Lung (tissue), 17 donors: ENCODE measurements at places on chromosomes 5 and 9. TPM values are rescaled to one million over a fixed set of nuclear protein-coding genes. Genes with fewer than 3 reads are reported as not detected.

Gene FOXE1
- 0.14 TPM for polyA plus RNA-seq

GRCh38 chr9:78615372-78615771 is 318.4 kb downstream of the PSAT1 start:
- no peak overlapping the region for H3K4me3 ChIP-seq
- no peaks in the 10 kb centered on the region for H3K27me3 ChIP-seq
- no peak for DNase-seq
- H3K4me1 ChIP-seq = no peaks in the 10 kb centered on the region
- no peaks in the 10 kb centered on the region for H3K36me3 ChIP-seq
- no peak overlapping the region for H3K27ac ChIP-seq

- H3K36me3 ChIP-seq = no peaks in the 10 kb centered on the region
- no peaks in the 10 kb centered on the region for H3K27me3 ChIP-seq
- H3K4me3 ChIP-seq = no peak overlapping the region
- H3K4me1 ChIP-seq = no peaks in the 10 kb centered on the region
- DNase-seq = no peak
Measured at GRCh38 chr5:166909040-166909439, 1382.4 kb upstream of the WWC1 start.

GRCh38 chr5:158640593-158640980 is 459.1 kb downstream of the EBF1 start:
- H3K36me3 ChIP-seq = no peaks in the 10 kb centered on the region
- H3K27ac ChIP-seq = no peak overlapping the region
- DNase-seq = no peak
- no peaks in the 10 kb centered on the region for H3K4me1 ChIP-seq

Gene STPG3
- 0.18 TPM for polyA plus RNA-seq

GRCh38 chr9:994005-994404 is 17.6 kb downstream of the DMRT3 start:
- no peaks in the 10 kb centered on the region for H3K36me3 ChIP-seq
- H3K27me3 ChIP-seq = no peaks in the 10 kb centered on the region
- H3K27ac ChIP-seq = no peak overlapping the region
- no peak for DNase-seq
- H3K4me1 ChIP-seq = no peaks in the 10 kb centered on the region
